ENCODE measurements at places on chromosomes 12 and 14. TPM values are rescaled to one million over a fixed set of nuclear protein-coding genes. Genes with fewer than 3 reads are reported as not detected.

DNA sequence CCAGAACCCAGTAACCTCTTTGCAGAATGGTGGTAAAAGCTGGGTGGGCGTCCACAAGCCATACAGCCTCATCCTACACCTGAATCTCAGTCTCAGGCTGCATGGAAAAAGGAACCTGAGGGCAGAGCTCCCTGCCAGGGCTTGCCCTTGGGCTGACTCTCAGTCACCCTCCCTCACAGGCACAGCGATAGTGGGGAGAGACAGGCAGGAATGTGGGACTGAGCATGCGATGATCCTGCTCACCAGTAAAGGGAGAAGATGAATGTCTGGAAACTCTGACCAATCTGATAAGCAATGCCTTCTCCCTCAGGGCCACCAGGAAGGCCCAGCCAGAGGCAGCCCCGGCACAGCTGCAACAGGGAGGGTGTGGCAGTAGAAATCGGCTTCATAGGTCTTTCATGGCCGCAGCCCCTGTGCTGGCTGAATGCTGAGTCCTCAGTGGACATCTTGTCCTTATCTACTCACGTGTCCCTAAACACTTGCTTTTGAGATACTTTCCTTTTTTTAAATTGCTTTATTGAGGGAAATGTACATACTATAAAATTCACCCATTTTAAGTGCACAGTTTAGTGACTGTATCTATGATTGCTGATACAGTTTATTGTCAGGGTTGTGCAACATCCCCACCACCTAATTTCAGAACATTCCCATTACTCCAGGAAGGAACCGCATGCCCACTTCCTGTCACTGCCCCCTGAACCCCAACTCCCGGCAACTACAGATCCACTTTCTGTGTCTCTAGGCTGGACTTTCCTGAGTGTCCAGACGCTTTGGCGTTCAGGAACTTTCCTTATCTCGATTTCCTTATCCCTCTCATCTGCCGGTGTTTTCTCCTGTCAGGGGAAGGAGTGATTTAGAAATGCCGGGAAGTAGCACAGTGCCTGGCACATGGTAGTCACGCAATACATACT lies 258.1 kb downstream of the PCNX1 start:
- DNase-seq = no peak

- DNase-seq = no peak
These were observed 156.8 kb upstream of the ALG10B start for GRCh38 chr12:38159591-38160317.

- DNase-seq = no peak
These were observed 55.4 kb downstream of the CCER1 start for GRCh38 chr12:90899456-90900182.

DNA sequence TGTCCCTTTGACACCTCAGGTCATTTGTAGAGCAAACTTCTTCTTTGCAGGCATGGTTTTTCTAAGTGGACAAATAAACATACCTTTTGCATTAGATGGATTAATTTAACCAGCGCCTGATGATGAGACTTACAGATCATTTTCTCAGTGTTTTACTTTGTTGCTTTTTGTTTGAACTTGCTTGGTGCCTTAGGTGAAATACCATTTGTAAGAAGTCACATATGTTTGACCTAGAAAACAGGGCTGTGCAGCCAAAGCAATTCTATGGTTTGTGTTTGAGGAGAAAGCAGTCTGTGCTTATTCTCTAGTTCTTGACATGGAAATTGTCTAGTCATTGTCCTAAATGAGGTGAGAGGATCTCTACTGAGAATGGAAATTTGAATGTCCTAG lies 111.1 kb downstream of the DIP2B start:
- no peak for DNase-seq

- no peak for DNase-seq
These were observed 15.8 kb downstream of the FBXW8 start for GRCh38 chr12:116926283-116927243.

Gene RNASE7
- total RNA-seq = not detected

- no peak for DNase-seq
These were observed 51.3 kb downstream of the AMN start for GRCh38 chr14:102973706-102974285.

Measured in right cardiac atrium (tissue), 5 donors.